ENCODE measurements at places on chromosomes 13 and 19.

DNA sequence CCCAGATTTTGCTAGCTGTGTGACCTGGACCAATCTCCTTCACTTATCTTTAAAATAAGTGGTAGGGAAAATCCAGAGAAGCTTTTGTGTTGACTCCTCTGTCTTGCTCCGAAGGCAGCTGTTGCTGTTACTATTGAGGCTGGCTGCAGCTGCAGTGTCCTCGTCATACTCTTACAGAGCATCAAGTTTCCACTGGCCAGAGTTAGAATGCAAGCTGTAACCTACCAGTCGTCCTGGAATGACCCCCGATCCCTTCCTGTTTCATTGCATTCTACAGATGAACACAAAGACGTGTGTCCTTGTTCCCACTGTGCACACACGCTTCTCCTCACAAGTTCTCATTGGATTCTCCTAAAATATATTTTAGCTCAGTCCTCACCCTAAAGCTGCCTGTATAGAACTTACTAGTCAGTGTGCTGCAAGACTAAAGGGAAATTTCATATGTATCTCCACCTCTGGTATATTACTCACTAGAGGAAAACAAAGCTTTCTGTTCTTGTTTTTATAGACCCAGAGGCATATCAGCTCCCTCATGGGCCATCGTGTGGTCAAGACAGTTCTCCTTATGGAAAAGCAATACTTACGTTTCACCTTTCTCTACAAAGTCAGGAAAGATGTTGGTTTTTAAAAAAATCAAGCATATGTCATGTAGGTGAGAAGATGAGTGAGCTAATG is 589.8 kb downstream of the LMO7 start:
- no peak for DNase-seq

- no peak for DNase-seq
Measured at GRCh38 chr13:103031332-103031873, 34.8 kb downstream of the SLC10A2 start.

DNA sequence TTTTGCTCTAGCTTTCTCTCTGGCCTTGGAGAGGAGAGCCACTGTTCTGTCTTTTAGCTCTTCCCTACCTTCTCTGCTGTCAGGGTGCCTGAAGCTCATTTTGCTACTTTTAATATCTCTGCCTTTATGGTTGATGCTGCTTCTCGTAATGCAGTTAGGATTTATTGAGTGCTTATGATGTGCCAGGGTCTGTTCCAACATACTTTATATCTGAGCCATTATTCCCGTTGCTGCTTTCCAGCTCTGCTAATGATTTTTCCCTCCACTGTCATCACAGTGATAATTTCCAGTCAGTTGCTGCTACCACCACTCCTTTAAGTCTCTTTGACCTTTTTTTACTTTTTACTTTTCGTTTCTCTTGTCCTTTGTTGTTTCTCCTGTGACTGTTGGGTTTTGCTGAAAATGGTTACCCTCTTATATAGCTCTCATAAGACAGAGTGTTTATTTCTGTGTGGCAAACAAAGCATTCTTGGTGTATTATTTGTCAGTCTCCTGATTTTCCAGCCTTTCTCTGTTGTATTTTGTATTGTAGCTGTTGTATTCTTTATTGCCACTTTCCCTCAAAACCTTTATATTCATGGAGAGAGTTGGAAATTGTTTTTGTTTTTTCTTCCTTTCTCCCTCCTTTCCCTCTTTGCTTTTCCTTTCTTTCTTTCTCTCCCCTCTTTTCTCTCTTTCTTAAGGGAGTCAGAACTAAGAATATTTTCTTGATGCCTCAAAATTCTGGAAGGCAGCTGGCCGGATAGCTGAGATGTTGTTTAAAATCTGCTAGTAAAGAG is 37.4 kb downstream of the COG6 start:
- no peak for DNase-seq

DNA sequence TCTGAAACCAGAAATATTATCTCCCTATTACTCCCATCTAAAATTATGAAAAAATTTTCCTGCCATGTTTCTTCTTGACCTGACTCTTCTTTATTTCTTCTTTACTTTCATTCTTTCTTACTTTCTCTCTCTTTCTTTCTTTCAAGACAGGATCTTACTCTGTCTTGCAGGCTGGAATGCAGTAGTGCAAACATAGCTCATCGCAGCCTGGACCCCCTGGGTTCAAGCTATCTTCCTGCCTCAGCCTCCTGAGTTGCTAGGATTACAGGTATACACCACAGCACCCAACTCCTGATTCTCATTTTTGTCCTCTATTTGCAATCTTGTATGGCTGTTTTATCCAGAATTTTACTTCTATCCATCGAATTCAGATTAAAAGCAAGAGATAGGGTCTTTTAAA is 631.1 kb downstream of the TBC1D4 start:
- no peak for DNase-seq

DNA sequence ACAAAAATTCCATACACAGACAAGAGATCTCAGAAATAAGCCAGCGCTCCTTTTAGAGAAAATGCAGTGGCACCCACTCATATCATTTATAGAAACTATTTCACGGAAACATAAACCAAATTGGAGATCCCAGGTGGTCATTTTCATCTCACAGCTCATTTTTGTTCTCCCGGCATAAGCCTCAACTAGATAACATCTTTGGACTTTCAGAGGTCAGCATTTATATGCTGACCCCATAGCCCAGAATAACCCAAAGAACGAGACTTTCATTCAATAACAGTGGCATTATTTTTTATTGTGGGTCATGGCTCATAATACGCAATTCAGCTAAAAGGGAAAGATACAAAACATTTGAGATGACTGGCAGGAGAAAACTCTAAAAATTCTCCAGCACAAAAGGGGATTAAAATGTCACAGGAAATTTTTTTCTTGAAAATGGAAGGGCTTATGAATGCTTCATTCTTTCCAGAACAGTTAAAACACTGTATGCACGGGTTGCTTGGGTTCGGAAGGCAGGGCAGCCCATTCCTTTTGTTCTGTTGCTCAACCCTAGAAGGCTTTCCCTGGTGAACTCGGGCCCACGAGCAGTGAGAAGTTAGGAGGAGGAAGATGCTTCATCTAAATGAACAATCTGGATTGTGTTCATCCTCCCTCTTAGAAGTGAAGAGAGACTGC is 24.0 kb downstream of the STARD13 start:
- no peak for DNase-seq

DNA sequence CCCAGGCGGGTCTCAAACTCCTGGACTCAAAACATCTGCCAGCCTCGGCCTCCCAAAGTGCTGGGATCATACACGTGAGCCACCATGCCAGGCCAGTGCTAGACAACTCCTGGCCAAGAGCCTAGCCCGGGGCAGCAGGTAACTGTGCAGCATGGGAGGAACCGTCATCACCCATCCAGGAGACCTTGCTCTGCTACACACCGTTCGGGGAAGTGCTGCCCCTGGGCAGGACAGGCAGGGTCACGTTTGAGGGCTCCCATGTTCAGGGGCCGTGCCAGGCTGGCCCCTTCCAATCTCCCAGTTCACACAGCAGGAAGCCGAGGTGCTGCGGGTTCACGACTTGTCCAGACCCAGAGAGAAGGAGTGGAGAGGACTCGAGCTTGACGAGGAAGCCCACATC is 35.1 kb downstream of the NAXD start:
- DNase-seq: no peak

GRCh38 chr19:15640294-15640903 is at the start of gene CYP4F3:
Gene CYP4F3, plus strand, starts transcription at chr19:15640897. Its CDS starts 519 bp downstream, at chr19:15641416.
- DNase-seq: no peak

GRCh38 chr19:47723581-47723940 is 10.3 kb downstream of the EHD2 start:
- DNase-seq: no peak

DNA sequence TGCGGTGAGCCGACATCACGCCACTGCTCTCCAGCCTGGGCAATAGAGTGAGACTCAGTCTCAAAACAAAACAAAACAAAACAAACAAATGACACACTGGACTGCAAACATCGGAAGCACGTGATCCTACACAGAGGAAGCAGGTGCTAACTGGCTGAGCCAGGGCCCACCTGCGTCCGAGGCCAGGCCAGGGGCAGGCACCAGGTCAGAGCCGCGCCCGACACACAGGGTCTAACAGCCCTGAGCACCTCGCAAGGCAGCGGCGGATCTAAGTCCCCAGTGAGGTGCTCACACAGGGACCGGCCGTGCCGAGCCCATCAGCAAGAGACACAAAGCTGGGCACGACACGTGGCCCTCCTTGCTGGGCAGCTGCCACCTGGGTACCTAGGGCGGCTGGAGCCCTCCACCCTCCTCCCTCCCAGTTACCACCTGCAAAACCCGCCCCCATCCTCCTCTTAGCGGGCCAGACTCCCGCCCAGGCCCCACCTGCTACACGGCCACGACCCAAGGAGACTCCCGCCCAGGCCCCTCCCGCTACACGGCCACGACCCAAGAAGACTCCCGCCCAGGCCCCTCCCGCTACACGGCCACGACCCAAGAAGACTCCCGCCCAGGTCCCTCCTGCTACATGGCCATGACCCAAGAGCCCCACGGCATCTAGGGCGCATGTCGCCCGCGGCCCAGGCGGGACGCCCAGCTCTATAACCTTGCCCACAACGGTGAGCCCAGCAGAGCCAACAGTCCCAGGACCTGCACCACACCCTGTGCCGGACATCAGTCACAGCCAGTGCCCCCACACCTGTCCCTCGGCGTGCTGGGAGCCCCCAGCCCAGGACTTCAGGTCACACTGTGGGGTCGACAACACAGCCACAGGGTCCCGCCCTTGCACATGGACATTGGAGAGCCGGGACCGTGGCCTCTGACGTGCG is 15.6 kb downstream of the AP3D1 start:
- DNase-seq: no peak

DNA sequence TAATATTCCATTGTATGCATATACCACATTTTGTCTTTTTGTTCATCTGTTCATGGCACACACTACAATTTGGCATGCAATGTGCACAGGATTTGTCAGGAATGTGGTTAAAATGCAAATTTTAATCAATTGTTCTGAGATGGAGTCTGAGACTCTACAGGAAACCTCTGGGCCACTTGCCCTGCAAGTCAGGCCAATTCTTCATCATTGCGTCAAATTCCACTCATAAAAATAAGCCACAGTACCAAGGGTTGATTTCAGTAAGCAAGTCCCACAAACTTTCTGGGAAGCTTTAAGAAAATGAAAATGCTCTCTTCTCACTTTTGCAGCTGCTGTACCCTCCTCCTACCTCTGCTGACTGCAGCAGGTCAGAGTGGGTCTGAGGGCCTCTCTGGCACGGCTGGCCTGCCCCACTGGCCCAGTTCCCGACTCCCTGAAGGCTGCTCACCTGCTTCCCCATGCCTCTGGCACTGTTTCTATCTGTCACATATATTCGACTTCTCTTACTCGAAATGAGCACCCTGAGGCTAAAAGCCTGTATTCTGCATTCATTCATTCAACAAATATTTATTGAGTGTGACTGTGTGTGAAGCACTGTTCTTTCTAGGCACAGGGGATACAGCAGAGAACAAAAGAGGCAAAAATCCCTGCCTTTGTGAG is 83.8 kb upstream of the WASF3 start:
- DNase-seq: no peak

DNA sequence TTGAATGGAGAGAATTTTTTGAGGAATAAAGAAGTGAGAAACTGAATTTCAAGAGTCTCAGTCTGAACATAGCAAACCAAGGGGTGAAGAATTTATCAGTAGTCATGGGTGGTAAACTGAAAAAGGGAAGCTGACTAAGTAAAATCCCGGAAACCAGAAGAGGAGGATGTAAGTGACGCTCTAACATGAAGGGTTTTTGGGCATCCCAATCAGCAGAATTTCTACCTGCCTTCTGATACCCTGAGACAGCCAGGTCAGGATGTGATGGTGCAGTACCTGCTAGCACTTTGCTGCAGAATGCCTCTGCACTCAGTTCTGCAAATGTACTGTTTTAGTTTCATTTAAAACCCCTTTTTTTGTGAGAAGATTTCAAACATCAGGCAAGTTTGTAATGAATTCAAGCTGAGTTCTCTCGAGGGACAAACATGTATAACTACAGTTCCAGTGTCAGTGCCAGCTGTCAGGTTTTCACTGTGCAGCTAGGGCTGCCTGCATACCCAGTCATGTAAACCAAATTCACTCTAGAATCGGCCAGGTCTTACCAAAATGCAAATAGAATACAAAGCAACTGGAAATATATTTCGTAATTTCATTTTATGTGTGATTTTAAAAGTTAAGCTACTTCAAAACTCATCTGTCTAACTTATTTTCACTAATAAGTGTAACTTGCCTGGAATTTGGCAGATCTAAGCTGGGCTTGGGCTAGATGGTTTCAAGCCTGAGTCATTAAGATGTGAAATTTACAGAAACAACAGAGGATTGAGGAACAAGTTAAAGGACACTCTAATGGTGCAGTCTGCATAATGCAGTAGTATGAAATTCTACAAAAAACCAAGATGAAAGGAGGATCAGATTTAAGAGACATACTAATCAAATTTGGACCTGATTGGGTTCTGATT is 13.8 kb downstream of the METTL21C start:
- DNase-seq: peak; percentile 34

GRCh38 chr19:18122424-18122823 is 24.8 kb downstream of the MAST3 start:
- no peak for DNase-seq

DNA sequence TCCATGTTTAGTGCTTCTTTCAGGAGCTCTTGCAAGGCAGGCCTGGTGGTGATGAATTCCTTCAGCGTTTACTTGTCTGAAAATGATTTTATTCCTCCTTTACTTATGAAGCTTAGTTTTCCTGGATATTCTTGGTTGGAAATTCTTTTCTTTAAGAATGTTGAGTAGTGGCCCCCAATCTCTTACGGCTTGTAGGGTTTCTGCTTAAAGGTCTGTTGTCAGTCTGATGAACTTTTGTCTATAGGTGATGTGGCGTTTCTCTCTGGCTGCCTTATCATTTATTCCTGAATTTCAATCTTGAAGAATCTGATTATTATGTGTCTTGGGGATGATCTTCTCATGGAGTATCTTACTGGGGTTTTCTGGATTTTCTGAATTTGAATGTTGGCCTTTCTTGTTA is 26.0 kb downstream of the ZNF430 start:
- no peak for DNase-seq

- no peak for DNase-seq
Measured at GRCh38 chr19:31826325-31826724, 477.1 kb upstream of the TSHZ3 start.

GRCh38 chr13:75160984-75161383 is 321.0 kb downstream of the TBC1D4 start:
- DNase-seq: no peak

- DNase-seq: no peak
Measured at GRCh38 chr19:31529121-31529520, 179.9 kb upstream of the TSHZ3 start.
